ENCODE measurements at places on chromosomes 4 and X.
A peak's percentile ranks its signal among the peaks of the same experiment; 100 is the strongest.

DNA sequence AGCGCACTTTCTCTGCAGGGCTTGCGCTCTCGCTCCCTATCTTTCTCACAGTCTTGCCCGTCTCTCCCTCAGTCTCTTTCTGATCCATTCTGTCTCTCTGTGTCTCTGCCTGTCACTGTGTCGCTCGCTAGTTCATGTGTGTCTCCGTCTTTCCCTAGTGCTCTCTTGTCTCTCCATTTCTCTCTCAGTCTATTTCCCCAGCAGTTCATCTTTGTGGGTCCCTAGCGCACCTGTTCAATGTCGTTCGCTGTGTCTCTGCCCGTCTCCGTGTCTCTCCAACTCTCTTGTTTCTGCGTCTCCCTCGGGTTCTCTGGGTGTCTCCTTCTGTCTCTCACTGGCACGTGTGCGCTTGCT is 1.5 kb downstream of the GPR101 start:
- no peak for DNase-seq

GRCh38 chrX:119482041-119482440 is 13.8 kb downstream of the SLC25A5 start:
- no peak for DNase-seq

DNA sequence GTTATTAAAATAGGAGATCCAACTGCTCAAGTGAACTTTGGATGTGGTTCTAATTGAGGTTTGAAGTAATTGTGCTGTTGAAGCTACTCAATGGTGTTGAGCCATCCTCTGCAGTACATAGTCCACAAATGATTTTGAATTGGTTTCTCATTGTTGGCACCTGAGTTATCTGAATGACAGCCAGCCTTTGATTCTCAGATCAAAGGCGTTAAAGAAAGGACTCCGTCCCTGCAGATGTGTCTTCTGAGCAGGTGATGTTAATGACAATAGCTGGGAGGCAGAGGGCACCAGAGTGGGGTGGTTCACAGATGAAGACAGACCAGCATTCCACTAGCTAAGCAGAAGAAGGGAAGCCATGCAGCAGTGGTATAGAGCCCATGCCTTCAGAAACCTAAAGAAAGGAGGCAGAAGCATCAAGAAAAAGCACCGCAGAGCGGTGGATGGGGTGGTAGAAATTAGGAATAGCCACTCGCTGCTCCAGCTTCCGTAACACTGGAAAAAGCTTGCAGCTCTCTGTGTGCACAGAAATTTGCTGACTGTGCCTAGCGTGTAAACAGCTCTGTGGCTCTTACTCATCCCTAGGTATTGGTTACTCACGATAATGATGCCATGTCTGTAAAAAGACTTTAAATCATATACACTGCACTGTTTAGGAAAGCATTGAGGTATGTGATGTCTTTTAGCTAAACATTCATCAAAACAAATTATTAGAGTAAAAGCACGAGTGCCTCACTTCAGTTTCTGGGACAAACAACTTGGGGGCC is 79.2 kb upstream of the CLCN4 start:
- no peak for DNase-seq

DNA sequence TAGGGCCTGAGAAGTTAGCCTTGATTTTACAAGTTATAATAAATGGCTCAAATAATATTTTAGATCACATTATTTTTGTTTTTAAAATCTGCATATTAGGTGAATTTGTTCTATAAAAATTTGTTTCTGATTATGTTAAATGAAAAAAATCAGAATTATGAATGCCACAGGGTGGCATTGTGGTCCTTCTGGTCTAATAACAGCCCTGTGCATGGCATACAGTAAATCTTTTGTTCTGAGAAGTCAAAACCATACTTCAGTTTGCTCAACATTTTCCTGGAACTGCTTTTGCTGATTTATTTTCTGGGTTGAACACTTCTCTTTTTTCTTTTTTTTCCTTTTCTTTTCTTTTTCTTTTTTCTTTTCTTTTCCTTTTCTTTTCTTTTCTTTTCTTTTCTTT is 101.0 kb upstream of the UBQLN2 start:
- no peak for DNase-seq

GRCh38 chr4:22202246-22202974 is 253.8 kb upstream of the KCNIP4 start:
- DNase-seq: no peak

DNA sequence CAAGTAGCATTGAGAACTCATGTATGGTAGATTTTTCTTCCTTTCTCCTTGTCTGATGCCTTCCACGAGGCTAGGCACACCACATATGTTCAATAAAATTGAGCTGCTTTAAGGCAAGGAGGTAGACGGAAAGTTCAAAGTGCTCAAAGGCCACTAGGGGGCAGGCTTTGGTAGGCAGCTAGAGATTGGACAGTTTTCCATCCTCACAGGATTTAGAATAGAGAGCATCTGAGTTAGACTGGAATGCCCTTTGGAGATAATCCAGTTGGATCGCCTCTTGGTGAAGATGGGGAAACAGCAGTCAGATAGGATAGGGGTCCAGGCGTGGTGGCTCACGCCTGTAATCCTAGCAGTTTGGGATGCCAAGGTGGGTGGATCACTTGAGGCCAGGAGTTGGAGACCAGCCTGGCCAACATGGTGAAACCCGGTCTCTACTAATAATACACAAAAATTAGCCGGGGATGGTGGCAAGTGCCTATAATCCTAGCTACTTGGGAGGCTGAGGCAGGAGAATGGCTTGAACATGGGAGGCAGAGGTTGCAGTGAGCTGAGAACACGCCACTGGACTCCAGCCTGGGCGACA is 30.4 kb downstream of the ELF4 start:
- peak; percentile 9 for DNase-seq

DNA sequence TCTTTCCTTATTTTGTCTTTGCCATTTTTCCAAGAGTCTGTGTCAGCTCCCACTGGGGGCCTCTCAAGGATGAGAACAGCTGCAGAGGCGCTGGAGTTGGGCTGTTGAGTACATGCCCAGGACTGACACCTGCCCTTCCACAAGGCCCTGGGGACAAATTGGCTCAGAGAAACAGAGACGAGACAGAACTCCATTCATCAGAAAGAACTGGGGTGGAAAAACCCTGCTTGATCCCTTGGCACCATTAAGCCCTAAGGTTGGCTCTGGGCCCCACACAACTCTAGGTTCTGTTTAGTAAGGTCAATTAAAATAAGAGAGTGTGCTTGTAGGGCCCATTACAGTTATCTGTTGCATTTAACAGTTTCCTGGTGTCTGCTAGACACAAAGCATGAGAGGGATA is 63.6 kb downstream of the DCX start:
- no peak for DNase-seq

DNA sequence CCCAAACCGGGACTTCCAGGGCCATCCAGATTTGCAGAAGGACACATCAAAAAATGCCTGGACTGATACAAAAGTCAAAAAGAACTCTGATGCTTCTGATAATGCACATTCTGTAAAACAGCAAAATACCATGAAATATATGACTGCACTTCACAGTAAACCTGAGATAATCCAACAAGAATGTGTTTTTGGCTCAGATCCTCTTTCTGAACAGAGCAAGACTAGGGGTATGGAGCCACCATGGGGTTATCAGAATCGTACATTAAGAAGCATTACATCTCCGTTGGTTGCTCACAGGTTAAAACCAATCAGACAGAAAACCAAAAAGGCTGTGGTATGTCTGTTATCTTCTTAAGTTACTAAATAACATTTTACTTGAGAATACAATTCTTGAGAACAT is 9.2 kb downstream of the PLK4 start:
- DNase-seq: no peak

GRCh38 chrX:155108427-155108826 is 37.1 kb downstream of the BRCC3 start:
- no peak for DNase-seq

DNA sequence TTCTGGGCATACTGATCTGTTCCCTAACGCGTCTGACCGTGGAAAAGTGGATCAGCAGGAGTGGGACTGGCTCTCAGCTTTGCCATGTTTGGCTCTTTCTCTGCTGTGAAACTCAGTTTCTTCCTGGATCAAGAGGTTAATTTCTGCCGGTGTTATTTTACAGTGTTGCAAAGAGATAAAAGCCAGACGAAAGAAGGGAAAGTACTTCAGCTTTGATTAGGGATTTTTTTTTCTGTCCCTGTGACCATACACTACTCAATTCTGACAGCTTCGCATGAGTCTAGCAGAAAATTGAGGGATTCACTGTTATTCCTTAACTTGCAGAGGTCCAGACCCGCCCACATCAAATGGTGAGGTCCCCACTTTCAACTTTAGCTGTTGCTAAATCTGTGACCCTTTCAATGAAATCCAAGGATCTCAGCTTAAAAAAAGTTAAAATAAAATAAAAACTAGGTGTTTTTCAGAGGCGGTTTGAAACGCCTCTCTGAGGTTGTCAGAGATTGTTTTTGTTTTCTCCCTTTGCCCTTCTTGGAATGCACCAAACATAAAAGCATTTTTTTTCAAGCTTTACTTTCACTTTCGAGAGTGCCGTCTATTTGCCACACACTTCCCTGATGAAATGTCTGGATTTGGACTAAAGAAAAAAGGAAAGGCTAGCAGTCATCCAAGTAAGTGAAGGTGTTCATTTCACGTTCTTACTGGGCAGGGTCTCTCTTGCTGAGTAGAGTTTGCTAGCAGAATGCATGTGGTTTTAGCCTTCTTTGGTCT is at the start of gene TLR3:
Gene TLR3, plus strand, starts transcription at position 576 of the 768 bp plus-strand sequence. CDS start 7,464 bp downstream, outside the sequence.
- peak; percentile 19 for DNase-seq

DNA sequence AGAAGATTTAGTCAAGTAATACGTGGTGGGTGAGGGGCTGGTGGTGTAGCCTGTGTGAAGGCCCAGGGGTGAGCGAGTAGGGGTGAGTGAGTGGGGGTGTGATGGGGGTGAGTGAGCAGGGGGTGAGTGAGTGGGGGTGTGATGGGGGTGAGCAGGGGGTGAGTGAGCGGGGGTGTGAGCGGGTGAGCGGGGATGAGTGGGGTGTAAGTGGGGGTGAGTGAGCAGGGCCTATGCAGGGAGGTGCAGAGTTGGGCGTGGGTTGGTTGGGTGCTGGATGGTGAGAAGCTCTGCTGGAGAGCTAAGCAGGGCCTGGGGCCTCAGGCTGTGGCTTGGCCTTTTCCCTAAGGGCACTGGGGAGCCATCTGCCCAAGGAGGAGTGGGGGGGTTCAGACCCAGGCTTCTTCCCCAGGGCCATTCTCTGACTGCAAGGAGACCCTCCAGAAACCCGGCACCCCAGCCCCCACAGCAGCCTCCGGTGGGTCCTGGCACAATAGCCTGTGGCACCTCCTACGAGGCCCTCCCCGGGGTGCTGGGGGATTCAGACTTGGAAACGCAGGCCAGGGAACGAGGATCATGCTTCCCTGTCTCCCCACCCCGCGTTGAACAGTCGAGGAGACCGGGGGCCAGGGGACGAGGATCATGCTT is 30.4 kb downstream of the SH3TC1 start:
- no peak for DNase-seq

DNA sequence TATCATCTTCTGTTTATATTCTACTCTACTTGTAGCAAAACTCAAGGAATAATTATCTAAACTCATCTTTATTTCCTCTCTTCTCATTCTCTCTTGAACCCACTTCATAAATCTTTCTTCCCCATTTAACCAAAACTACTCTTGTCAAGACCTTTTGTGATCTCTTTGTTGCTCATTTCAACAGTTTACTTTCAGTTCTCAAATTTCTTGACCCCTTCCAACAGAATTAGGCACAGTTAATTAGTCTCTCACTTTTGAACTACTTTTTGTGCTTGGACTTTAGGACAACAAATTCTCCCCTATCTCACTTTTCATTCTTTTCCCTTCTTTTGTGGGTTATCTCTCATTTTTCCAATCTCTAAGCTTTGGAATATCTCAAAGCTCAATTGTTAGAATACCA is 27.4 kb upstream of the CAMK2D start:
- DNase-seq: no peak

DNA sequence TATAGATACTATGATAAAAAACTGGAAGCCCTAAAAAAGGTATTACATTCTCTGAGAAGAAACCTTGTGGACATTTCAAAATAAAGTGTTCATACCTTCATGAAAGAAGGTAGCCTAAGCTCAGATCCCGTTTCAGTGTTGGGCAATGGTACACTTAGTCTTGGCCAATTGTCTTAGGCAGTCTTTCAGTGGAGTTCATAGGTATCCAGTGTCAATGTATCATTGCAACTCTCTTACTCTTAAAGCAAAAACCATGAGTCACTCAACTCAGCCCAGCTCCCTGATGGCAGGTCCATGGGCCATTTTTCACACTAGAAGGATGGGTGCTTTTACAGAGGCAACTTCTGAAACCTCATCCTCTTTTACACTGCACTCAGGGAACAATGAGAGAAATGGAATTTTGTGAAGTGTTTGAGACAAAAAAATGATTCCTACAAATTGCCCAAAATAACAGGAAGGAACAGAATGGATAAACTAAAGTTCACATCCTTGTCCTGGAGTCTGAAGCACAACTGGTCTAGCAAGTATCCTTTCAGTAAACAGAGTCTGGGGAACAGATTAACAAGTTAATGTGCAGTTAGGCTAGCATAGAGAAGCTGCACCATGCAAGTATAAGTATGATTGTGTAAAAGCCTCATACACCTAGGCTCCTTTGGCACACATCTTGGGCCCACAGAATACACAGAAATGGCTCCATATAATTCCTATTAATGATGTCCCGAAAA is 7.0 kb upstream of the ZNF827 start:
- no peak for DNase-seq

- DNase-seq: no peak
These were observed 21.3 kb downstream of the ARHGAP24 start for GRCh38 chr4:85496126-85496849.

GRCh38 chr4:87527431-87528220 is 1.6 kb downstream of the SPARCL1 start:
- no peak for DNase-seq

- DNase-seq: no peak
These were observed 405.4 kb upstream of the CPEB2 start for GRCh38 chr4:14596904-14597303.

- DNase-seq: peak; percentile 2
These were observed 322.2 kb downstream of the IQCM start for GRCh38 chr4:149493492-149493891.

- DNase-seq: no peak
These were observed 125.7 kb upstream of the GPC4 start for GRCh38 chrX:133541021-133541420.

DNA sequence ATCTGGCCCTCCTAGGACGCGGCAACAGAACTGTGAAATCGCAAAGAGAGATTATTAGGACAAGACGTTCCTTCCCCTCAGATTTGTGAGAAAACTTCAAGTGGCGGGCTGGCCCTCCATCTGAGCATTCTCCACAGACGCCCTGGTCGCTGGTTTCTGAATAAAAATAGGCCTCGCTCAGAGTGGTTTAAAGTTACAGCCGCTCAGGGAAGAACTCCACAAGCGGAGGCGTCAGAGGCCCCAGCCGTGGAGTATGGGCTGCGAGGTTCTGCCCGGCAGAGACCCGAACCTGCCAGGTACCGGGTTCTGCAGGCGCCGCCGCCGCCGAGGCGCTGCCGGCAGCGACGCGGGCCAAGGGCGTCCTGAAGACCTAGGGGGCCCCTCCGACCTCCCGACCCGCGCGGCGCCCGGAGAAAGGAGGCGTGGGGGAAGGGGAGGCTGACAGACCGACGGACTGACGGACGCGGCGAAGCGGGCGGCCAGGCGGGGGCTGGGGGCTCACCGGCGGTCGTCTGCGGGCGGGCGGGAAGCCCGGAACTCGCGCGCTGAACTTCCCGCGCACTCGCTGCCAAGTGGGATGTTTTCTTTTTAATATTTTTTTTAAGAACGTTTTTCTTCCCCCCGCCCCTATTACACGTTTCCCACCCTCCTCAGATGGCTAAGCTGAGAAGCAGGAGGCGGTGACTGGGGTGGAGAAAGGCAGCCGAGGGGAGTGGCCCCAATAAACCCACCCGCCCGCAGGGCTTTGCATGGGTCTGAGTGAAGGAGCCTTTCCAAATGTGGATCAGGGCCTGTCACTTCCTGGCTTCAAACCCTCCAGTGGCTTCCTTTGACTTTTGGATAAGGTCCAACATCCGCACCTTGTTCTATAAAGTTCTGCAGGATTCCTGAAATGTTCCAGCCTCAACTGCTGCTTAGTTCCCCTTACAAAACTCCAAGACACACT is at the start of gene PABPC4L:
Gene PABPC4L, minus strand, starts transcription at position 574 of the 946 bp plus-strand sequence. CDS start 770 bp downstream, outside the sequence.
- no peak for DNase-seq
